Erythroblast (primary cell): ENCODE measurements at places on chromosomes 7 and 10.

DNA sequence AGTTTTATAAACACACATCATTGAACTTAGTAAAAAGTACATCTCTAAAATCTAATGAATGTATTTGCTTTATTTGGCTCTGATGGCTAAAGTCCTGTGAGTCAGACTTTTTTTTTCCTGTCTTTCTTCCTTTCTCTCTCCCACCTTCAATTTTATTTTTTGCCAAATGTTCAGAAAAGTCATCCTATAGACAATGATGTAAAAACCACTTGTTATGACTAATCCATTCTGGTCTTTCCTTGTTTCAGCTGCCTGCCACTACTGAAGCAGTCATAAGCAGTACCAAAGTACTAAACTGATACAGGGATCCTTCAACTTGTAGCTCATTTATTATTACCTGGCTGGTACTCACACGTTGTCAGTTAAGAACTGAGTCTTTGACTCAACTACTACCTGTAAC lies 23.9 kb downstream of the HECTD2 start:
- DNase-seq: no peak

DNA sequence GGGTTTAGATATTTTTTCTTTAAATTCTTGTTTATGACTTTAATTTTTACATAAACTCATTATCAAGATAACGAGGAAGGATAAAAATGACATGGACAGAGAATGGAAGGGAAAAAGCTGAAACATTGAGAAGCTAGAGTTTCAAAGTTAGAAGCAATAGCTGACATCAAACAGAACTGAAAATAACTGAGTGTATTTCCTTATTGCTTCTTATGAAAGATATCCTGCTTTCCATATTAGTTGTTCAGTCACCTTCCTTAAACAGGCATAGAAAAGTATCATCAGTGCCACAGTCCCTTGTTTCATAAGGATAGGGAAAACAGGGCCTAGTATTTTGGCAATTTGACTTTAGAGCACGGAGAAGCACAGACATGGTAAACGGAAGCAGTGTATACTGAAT lies 460.5 kb upstream of the GHITM start:
- DNase-seq: no peak

DNA sequence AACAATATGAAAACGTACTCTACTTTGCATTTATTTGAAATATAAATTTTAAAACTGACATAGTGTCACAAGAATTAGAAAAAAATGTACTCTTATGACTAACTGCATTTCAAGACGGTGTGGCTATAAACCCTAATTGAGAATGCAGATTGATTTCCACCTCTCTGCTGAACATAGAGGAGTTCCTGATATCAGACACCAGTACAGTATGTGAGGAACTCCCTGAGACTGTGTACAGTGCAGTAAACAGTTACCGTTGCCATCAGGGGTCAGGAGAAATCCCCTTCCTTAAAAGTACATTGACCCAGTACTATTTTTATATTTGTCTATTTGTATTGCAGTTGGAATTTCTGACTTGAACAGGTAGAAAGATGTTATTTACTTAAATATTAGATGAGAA lies 61.8 kb upstream of the DKK1 start:
- no peak for DNase-seq

GRCh38 chr10:114881901-114882300 lies 56.1 kb upstream of the TRUB1 start:
- DNase-seq: no peak

DNA sequence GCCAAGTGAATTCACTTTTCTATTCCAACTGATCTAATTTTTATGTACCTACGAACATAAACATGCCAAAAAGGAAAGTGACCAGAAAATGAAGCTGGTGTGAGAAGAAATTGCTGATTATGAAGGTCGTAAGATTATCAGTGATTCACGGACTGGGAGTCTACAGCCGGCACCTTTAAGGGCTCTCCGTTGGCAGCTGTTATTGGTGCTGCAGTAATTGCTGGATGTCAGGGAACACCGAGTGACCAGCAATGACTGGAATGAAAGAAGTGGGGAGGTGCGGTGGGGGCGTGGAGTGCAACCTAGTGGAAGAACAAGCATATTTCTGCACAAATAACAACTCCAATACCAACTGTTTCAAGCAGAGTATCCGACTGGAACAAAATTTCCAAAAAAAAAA lies 109.8 kb upstream of the TARP start:
- no peak for DNase-seq

DNA sequence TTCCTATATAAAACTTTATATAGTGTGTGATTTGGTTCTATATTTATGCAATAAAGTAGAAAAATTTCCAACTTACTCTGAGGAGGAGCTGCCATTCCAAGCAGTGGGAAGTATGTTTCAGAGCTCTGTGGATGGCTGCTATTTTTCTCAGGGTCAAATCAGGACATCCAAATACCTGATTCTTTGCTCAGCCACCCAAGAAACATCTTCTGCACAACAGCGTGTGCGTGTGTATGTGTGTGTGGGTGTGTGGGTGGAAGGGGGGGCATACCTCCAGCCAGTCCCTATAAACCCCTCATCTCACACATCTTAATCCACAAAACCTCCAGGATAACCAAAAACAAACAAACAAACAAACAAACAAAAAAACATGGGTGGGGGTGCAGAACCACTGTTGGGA lies 66.3 kb upstream of the EMX2 start:
- DNase-seq: no peak

GRCh38 chr7:154860621-154861375 lies 142.1 kb downstream of the PAXIP1 start:
- DNase-seq: no peak

- no peak for DNase-seq
These were observed 101.7 kb upstream of the CTTNBP2 start for GRCh38 chr7:117974891-117975290.

GRCh38 chr7:137434946-137435345 lies 91.4 kb upstream of the PTN start:
- no peak for DNase-seq

DNA sequence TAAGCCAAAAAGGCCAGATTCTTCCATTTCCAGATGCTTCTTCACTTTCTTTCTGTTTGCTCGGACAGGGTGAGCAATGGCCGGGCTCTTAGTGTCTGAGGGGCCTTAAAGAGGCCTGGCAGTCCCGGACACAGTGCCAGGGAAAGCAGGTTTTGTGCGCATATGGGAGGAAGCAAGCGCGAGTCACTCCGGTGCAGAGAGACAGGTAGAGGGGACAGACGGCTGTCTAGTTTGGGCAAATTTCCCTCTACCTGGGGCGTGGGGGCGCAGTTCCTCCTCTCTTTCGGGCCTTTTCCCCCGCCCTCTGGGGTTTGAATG lies 4.7 kb downstream of the NEUROD6 start:
- DNase-seq: no peak

GRCh38 chr10:94042001-94042833 lies 48.5 kb downstream of the PLCE1 start:
- no peak for DNase-seq

- no peak for DNase-seq
These were observed 11.6 kb downstream of the CALCR start for GRCh38 chr7:93562936-93563335.

DNA sequence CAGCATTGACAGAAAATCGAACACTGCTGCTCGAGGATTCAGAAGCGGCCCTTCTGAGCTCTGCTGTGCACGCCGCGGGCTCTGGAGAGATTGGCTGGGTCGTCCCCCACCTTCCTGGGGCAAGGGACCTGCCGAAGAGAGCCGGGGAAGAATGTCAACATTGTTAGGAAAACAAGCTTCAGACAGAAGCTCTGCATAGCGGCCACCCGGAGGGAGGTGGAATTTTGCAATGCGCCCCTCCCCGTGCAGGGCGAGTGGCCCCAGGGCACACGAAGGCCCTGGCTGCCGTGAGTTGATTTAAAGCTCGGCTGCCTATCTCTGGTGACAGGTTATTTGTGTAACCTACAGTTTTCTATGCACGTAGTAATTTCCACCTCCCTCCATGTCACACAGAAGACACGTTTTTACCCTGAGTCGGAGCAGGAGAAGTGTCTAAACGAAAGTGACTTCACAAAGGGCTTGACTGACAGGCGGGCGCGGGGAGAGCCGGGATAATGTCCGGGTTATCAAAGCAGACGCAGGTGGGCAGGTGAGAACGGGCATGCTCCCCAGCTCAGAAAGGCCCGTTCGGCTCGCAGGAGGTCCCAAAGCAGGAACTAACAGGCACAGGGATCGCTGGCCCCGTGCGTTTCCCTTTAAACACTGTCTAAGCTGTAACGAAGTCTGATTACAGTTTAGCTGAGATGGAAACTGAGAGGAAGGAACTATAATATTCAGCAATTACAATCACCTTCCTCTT lies 84.6 kb downstream of the PDGFA start:
- no peak for DNase-seq

- DNase-seq: no peak
These were observed 61.8 kb upstream of the CALCR start for GRCh38 chr7:93636276-93636675.

DNA sequence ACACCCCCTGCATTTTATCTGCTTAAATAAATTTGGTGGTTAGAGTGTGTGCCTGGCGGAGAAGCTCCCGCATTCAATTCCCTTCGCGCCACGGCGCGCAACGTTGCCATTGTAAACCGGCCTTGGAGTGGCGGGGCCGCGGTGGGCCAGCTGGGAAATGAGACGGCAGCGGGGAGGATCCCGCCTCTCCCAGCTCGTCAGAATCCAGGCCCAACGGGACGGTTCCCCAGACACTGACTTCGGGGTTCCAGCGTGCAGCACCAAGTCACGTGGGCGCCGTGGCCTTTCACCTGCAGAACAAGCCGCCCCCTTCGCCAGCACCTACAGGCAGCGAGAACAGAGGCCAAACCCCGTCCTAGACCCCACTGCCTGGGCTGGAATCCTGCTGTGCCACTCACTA lies 103.4 kb downstream of the GRID1 start:
- no peak for DNase-seq

DNA sequence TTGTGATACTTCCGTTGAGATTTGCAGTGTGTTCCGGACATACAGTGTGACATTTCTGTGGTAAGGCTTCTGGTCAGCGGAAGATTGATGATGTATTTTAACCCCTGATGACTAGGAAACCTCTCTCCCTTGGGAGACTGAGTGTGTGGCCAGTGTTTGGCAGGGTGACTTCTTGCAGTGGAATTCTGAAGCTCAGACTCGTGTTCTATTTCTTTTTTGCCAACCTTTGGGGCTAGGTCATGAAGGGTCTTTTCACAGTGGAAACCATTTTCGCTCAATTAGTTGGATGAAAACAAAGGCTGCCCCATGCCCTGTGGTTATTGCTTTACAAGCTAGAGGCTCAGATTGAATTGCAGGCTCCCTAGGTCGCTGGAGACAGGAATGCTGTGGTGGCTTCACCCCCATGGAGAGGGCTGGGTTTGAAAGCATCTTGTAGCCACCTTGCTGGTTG lies 288.9 kb downstream of the BBS9 start:
- DNase-seq: no peak

GRCh38 chr7:17166824-17167379 lies 131.6 kb upstream of the AHR start:
- no peak for DNase-seq

GRCh38 chr10:53697038-53697437 lies 924.5 kb upstream of the MBL2 start:
- no peak for DNase-seq

DNA sequence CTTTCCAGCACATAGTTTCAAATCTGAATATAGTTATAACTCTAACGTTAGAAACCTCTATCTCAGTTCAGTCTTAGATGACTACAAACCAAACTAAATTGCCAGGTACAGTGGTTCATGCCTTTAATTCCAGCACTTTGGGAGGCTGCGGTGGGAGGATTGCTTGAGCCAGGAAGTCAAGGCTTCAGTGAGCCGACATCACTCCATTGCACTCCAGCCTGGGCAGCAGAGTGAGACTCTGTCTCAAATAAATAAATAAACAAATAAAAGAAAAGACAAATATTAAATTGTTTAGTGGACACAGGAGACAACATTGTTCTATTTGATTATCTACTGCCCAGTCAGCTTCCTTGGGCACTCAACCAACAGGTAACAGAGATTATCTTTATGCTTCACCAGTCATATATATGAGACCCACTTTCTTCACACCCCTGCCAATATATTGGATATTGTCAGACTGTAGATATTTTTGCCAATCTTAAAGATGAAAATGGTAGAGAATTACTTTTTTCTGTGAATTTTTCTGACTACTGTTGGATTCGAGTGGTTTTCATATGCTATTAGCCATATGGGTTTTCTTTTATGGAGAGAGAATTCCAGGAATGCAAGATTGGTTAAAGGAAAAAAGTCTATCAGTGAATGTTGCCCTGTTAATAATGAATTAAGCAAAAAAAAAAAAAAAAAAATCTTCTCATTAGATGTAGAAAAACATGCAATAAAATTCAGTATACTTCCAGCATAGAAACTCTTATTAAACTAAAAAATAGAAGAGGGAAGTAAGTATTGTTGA lies 16.0 kb downstream of the HDAC9 start:
- no peak for DNase-seq

DNA sequence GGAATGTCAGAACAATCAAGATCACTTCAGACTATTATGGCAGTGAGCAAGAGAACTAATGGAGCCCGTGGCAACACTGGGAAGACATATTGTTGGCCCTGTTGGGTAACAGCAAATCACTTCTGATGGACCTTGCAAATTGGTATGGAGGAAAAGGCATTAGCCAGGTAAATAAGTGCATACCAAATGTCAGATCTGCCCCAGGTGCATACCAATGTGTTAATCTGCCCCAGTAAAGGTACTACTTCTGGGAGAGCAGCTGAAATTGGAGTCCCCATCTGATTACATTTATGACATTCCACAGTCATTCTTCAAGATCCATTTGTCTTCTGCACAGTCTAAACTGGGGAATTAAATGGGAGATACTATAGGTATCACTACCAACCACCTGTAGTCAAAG lies 3.7 kb upstream of the SGMS1 start:
- no peak for DNase-seq

DNA sequence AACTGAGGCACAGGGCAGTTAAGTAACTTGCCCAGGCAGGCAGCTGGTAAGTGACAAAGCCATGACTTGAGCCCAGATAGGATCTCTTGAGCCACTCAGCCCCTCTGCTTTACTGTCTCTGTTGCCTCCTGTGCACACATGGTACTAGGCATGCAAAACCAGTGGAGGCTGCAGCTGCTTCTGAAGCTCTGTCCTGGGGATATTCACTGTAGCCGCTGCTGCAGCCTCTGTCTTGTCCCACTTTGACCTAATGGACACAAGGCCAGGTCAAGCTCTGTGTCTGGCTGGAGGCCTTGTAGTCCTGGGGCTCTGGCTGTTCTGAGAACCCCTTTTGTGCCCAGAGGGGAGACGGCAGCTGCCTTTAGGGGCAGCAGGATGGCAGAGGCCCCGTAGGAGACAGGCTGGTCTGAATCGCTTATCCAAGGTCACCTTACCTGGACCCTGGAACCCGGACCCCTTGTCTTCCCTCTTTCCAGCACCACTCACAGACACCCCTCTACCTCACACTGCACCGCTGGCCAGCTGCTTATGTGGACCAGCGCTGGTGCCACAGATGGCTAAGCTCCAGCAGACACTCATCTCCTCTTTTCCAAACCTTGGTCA lies 57.6 kb downstream of the TSPAN15 start:
- DNase-seq: no peak

GRCh38 chr7:135726276-135726788 lies 1.7 kb downstream of the SLC13A4 start:
- DNase-seq: no peak
